Stimulated activated naive CD4-positive, alpha-beta T cell treated with Interleukin-2 at 50 U/mL for 16 hours (primary cell): ENCODE measurements at places on chromosomes 4 and X.
A peak's percentile ranks its signal among the peaks of the same experiment; 100 is the strongest.

DNA sequence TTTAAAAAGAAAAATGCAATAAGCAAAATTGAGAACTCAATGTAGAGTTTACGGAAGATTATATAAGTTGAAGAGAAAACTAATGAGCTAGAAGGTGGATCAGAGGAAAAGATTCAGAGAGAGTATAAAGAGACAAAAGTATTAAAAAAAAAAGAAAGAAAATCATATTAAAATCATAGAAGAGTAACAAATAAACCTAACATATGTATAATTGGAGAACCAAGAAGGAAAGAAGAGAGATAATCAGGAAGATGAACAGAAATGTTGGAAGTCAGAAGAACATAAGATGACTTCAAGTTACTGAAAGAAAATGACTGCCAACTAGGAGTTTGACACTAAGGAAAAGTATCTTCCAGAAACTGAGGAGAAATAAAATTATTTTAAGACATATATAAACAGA lies 34.3 kb upstream of the ANTXR2 start:
- no peak for DNase-seq

DNA sequence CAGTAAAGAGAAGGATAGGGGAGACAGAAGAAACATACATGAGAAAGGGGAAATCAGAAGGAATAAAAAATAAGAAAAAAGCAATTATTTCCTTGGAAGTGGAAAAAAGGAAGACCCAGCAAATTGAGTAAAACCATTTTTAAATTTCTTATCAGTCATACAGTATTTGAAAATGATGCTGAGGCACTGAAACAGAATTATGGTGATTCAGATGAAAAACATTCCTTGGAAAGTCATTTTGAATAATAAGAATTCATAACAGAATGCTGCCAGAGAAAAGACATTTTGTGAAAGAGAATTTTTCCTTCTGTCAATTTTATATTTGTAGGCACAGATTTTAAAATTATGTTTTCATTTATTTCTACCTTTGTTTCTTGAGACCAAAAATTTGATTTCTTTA lies 895.5 kb upstream of the EPHA5 start:
- no peak for DNase-seq

DNA sequence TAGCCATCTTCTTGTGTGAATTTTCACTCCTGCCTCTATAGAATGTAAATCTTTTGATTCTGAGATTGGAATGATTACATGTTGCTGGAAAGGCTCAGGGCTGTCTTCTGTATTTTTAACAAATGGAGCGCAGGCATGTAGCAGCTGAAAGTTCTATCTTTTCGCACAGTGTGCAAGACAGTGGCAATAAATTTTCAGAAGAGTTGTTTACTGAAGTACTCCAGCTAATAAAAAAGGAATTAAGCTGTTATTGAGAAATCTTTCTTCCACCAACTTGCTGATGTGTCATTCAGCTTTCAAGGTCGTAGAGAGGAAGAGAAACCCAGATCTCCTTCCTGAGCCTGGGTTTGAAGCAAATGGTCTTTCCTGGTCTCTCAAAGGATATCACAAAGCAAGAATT lies 122.0 kb upstream of the PUDP start:
- DNase-seq: no peak

- DNase-seq: no peak
These were observed 97.5 kb upstream of the STOX2 start for GRCh38 chr4:183807420-183808096.

DNA sequence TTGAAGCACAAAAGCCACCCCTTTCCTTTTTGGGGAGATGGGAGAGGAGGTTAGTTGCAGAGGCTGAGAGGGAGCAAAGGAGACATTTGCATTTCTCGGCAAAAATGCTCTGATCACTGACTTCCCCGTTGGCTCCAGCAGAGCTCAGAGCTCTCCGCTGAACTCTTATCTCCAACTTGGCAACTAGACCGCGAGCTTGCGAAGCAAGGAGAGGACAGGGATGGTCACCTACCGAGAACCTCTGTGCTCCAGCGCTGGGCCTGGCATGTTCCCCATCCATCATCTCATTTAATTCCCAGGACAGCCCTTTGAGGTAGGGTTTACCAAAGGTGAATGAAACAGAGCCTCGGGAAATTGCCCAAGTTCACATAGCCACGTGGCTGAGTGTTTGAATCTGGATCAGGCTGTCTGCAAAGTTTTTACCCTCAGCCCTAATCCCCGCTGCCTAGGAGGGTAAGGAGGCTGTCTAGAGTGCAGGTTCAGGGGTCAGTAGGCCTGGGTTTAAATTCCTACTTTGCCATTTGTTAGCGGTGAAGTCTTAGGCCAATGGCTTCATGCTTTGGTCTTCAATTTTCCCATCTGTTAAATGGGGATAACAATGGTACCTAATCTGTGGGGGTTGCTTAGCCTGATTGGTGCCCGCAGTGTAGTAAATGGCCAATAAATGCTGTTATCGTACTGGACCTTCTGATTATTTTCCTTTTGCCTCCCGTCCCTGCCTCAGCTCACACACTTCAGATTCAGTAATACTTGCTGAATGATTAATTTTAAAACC lies 3.8 kb upstream of the CITED1 start:
- DNase-seq: no peak

DNA sequence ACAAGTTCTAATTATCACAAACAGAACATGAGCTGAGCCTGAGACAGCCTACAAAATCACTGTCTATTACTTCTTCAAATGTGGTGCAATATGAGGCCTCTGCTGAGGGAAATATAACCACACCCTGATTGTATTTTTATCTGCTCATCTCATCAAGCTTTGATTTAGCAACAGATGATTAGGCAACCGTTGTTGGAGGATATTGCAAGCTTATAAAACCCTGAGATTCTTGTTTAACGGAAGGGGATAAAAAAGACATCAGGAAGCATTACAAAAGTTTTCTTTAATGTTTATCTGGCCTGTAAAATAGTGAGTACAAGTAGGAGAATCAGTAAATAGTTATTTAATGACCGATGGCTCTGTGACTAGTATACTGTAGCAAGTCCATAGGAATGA lies 108.5 kb downstream of the ZNF330 start:
- DNase-seq: no peak

DNA sequence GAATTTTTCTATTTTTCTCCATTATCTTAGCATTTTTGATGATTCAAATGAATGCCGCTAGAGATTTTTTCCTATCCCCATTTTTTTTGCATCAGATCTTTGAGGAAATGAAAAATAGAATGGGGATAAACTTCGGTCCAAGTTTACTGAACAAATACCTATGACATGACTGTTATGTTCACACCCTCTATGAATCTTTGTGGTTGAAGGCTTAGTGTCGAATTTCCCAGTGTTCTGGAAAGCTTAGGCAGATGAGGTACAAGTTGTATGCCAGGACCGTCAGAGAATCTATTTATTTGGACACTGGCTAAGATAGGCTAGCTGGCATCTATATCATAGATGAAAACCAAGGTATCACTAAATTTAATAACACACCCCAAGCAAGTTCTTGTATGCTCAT lies 123.4 kb downstream of the SPCS3 start:
- no peak for DNase-seq

GRCh38 chr4:96194993-96195392 lies 355.1 kb downstream of the PDHA2 start:
- no peak for DNase-seq

DNA sequence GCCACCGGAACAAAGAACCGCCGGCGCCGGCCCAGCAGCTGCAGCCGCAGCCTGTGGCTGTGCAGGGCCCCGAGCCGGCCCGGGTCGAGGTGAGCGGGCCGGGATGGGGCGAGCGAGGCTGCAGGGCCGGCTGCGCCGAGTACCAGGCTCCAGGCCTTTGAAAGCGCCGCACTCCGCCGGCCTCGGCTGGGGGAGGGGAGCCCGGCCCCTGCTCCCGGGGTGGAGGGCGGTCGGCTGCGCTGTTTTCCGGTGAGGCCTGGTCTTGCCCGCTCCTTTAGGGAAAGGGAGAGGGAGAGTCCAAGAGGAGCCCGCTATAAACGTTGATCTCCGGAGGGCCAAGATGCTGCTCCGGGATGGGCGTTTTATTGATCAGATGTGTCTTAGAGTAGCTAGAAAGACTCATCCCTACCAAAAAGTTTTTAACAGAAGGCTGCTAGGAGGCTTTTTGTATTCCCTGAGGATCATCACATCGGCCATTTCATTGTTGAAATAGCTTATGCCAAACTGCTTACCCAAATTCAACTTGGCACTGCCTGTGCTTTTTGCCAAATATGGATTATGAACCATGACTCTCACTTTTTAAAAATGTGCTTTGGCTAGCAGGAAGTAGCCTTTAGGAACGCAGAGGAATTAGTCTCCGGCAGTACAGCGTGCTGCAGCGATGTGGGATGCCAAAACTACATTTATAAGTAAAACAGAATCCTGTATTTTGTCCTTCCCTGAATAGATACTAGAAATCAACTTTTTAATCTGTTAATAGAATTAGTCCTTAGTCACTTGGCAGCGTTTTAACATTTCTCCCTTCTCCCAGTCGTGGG lies 760 bp downstream of the TMEM165 start:
- peak; percentile 11 for DNase-seq

GRCh38 chrX:14505648-14506047 lies 23.7 kb upstream of the GLRA2 start:
- DNase-seq: no peak
